ENCODE measurements at places on chromosomes 2 and 18.
A peak's percentile ranks its signal among the peaks of the same experiment; 100 is the strongest.

DNA sequence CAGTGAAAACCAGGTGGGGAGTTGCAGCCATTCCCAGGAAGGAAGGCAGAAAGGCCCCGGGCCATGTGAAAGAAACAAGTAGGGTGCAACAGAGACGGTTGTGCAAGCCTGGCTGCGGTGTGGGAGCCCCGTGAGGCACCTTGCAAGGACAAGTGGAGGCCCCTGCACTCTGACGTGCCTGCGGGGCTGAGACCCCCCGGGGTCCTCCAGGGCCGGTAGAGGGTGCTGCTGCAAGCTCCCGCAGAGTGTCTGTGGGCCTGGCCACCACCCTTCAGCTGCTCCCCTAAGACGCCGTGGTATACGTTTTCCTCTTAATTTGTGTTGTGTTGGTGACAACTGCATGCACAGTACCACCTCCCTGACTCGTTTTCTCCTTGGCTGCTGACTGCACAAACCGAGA lies 27.4 kb upstream of the MC5R start:
- no peak for DNase-seq

- DNase-seq = no peak
Observed at GRCh38 chr2:172011812-172012575, 12.2 kb downstream of the METAP1D start.

DNA sequence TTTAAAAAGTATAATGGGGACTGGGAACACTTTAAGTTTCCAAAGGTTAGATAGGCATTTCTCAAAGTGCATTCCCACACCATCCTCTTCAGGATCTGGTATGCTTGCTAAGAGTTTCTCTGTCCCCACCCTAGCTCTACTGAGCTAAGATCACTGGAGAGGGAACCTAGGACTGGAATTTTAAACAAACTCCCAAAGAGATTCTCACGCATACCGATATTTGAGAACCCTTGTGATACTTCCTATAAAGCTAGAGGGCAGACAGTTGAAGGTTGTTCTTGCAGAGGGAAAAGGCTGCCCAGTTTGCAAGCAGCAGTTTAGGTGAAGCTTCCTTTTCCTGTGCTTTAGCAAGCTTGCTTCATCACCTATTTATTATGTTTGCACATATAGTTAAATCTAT lies 3.6 kb downstream of the CNRIP1 start:
- DNase-seq = no peak

DNA sequence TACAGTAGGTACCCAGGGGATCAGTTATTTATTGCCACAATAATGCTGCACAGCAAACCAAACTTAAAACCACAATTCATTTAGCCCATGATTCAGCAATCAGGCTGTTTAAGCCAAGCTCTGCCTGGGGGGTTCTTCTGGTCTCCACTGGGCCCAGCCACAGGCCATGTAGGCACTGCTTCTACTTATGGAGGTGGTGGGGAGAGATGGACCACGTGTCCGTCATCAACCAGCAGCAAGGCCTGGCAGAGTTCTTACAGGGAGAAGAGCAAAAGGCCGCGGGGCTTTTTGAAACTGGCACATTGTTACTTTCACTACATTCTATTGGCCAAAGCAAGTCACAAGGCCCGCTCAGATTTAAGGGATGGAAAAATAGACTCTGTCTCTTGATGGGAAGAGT lies 76.3 kb upstream of the DAPL1 start:
- no peak for DNase-seq

GRCh38 chr2:8319219-8319618 lies 362.6 kb upstream of the ID2 start:
- no peak for DNase-seq

DNA sequence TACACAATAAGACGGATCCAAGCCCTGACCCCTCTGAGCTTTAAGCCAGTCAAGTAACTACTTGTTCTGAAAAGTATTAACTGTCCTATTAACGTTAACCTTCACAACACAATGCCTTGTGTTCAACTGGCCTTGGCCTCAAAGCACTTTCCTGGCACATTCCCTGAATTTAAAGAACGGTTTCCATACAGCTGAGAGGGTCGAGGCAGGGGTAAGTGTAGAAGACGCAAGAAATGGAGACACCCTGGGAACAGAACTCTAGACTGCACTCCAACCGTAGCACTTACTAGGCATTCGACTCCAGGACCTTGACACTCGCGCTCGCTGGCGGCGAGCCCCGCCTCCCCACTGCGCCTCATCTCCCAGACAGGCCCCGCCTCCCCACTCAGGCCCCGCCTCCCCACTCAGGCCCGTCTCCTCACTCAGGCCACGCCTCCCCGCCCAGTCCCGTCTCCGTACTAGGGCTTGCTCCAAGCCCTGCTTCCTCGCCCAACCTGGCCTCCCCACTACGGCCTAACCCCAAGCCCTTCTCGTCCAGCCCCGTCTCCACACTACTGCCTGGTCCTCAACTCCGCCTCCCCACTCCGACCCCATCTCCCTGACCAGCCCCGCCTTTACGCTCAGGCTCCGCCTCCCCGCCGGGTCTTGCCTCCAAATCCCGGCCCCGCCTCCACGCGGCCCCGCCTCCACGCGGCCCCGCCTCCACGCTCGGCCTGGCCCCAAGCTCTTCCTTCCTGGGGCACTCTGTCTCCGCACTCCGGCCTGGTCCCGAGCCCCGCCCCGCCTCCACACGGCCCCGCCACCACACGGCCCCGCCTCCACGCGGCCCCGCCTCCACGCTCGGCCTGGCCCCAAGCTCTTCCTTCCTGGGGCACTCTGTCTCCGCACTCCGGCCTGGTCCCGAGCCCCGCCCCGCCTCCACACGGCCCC lies 887 bp upstream of the TMEM87B start:
- peak; percentile 99 for DNase-seq
